ENCODE measurements at places on chromosomes 4 and X.

DNA sequence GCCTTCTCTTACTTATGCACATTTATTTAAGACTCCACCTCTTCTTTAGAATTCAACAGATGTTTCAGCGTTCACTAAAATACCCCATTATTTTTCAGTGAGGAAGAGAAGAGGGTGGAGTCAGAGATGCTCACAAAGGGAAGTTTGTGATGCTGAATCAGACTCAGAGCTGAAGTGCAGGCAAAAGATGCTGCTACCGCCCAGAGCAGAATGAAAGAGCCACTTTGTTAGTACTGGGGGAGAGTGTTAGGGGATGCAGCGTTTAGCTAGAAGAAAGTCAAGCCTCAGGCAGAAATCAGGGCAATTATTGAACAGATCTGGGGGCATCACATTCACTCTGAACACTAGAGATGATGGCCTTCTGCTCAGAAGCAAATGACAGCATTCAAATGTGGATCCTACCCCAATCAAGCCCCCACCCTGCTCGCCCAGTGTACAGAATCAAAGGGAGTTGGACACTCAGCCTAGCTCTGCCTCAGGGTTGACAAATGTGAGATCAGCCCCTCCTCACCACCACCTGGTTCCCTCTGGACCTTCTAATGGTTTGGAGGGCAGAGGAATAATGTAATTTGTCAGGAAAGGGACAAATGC lies 138.3 kb downstream of the UNC5C start:
- no peak for DNase-seq

DNA sequence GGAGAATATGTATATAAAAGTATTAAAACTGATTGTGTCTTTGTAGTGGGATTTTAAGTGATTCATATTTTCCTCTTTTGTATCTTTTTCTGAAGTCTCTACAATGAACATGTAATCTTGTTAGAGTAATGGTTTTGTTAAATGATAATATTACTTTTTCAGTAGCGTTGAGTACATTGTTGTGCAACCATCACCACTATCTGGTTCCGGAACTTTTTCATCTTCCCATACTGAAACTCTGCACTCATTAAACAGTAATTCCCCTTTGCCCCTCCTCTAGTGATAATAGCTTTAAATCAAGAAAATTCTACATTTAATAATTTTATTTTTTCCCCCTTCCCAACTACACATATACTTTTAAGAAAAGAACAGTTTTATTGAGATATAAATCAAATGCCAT lies 23.3 kb downstream of the SHROOM3 start:
- no peak for DNase-seq

GRCh38 chrX:37802028-37802427 lies 22.2 kb downstream of the CYBB start:
- no peak for DNase-seq

GRCh38 chrX:77003530-77003929 lies 443.7 kb upstream of the FGF16 start:
- DNase-seq: no peak

- DNase-seq: no peak
These were observed 47.8 kb upstream of the CLNK start for GRCh38 chr4:10732235-10732913.

DNA sequence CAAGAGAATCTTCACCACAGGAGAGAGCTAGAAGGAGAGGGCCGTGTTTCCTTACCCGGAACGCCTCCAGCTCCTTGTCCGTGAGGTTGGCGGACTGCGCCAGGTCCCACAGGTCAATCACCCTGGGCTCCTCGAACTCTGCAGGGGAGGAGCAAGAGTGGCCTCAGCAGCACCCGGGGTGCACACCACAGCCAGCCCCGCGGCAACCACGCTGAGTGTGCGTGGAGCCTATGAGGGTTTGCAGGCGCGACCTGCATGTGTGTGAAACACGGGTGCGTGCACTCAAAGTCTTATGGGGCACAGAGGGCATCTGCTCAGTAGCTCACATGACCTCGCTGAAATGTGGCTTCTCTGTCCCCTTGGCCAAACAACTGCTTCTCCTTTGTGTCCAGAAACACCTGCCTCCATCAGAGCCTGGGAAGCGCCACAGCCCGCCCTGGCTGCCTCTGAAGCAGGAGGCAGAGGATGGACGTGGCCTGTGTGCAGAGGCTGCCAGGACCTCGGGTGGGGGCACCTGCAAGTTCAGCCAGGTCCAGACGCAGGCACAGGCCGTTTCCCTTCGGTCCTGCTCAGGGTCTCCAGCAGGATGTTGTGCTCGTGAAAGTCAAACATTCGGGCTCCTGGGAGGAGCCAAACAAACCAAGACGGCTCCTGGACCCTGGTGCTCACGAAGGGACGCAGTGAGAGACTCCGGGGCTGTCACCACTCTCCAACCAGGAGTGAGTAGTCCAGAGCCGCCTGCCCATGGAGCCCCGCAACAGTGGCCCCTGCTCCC lies 16.0 kb downstream of the LRPAP1 start:
- DNase-seq: no peak

GRCh38 chr4:56799161-56799759 lies 22.2 kb downstream of the SPINK2 start:
- DNase-seq: no peak

DNA sequence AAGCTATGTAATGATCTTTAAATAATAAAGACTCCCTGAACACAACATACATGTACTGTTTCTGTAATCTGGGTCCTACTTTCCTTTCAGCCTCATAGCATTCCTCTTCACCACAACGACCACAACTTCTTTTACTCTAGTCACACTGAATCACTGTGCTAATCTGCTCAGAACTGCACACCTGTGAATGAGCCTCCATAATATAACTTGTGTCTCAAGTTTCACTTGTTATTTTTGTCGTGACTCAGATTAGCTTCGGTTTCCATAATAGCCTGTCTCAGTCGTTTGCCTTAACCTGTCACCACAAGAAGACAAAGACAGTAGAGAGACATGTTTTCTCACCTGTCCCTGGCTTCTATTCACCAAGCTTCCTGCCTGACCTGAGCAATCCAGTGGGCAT lies 61.8 kb downstream of the MAGED1 start:
- no peak for DNase-seq

- no peak for DNase-seq
These were observed 30.4 kb upstream of the TEC start for GRCh38 chr4:48300004-48300403.

DNA sequence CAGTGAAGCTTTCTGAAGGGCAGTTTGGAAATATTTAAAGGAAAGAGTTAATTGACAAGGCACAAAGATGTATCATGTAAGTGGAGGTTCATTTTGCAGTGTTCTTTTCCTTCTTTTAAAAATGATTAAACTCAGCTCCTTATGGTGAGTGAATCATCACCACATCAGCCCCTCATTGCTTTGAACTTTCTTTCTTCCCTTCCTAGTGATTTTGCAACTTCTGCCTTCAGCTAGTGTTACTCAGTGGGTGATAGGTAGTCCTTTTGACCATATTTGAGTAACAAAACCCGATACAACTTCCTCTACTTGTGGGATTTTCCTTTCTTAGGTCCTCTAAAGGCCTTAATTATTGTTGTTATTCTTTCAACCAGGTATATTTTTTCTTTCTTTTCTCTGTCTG lies 8.2 kb downstream of the ZCCHC4 start:
- no peak for DNase-seq

- DNase-seq: no peak
These were observed at the start of gene RNF128 for GRCh38 chrX:106726485-106727437. Gene RNF128, plus strand, starts transcription at chrX:106726701. Its CDS starts 213 bp downstream, at chrX:106726914.

GRCh38 chr4:161097821-161098220 lies 1066.0 kb downstream of the FSTL5 start:
- DNase-seq: no peak

GRCh38 chr4:127103681-127104115 lies 529.1 kb upstream of the INTU start:
- DNase-seq: no peak

DNA sequence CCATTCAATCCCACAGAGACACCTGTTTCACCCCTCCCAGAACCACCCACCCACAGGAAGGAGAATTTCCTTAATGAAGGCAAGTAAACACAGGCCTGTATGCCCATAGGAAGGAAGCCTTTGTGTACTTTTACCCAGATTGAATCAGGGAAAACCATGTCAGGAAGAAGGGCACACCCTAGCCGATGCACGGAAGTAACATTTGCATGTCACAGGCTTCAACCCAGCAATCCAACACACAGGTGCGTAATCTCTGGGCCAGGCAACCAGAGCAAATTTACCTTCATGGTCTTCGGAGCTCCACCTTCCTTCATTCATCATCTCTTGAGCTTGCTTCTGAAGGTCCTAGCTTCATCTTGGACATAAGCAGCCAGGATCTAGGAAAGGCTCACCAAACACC lies 206.3 kb downstream of the SHROOM3 start:
- no peak for DNase-seq

- DNase-seq: no peak
These were observed 42.4 kb upstream of the ARHGEF6 start for GRCh38 chrX:136823175-136823574.

DNA sequence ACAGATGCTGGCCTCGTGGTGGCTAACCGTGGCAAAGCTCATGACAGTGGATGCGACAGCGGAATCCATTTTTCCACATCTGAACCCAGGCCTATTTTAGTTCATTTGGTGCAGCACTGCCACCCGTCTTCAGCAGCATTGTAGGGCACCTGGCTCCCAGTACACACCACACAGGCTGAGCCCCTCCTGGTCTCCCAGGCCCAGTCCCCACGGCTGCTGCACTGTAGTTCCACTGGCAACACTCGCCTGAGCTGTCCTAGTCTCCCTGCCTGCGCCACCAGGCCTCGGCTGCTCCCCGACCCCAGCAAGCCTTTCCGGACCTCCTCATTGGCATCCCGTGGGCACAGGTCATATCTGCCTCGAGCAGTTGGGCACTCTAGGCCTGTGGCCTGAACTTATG lies 76.2 kb downstream of the MTMR1 start:
- no peak for DNase-seq

- no peak for DNase-seq
These were observed 107.8 kb upstream of the GPC4 start for GRCh38 chrX:133523081-133523487.

- no peak for DNase-seq
These were observed 161.3 kb upstream of the PCDH18 start for GRCh38 chr4:137693641-137694040.

DNA sequence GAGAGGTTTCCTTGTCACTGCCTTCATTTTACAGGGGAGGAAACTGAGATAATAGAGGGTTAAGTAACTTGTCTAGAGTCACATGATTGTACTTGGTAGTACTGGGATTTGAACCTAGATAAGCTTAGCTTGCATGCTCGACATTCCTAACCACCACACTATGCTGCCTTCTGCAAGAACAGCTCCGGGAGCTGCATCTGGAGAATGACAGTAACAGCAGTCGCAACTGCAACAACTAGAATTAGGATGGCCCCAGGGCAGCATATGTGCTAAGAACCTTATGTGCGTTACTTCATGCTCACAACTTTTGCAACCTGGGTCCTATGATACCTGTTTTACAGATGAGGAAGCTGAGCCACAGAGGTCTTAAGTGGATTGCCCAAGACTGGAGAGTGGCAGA lies 89.5 kb upstream of the LCORL start:
- no peak for DNase-seq

DNA sequence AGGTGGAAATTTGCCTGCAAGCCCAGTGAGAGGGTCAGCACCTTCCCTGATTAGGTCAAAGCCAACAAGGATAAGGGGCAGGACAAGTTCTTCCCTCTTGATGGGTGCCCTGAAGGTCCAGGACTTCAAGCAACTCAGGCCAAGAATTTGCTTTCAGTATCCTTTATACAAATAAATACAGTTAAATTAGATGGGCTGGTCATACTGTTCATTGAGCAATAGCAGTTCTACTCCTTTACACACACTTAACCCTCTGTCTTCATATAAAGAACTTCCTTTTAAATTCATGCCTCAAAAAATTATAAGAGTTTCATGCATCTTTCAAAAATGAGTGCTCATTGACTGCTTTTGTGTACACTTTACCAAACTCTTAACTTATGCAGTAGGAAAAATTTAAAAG lies 392.0 kb downstream of the SPRY1 start:
- no peak for DNase-seq

GRCh38 chrX:39251995-39252394 lies 450.7 kb downstream of the MID1IP1 start:
- no peak for DNase-seq

- DNase-seq: no peak
These were observed 18.0 kb downstream of the PDHA1 start for GRCh38 chrX:19361701-19362100.

- DNase-seq: no peak
These were observed 23.0 kb upstream of the PPA2 start for GRCh38 chr4:105496899-105497298.

GRCh38 chrX:72247206-72247942 lies 8.5 kb upstream of the ERCC6L start:
- no peak for DNase-seq

DNA sequence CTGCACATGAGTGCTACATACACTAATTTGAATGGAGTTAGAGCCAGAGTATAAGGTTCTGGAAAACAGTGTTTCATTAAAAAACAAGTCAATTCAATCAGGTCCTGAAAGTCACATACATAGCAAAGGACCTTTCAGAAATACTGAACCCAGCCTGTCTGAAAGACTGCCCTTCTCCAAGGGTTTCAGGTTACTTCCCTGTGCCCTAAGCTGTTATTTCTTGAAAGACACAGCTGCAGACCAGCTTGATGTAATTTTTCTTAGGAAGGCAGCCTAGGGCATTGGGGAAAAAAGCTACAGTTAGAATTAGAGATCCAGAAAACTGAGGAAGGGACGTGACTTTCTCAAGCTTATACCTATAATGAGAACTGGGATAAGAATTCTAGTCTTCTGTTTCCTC lies 155.9 kb upstream of the MAOA start:
- no peak for DNase-seq

GRCh38 chr4:39714166-39714565 lies 16.2 kb downstream of the UBE2K start:
- no peak for DNase-seq

- DNase-seq: no peak
These were observed 378.4 kb downstream of the ANKRD50 start for GRCh38 chr4:124334119-124334518.

DNA sequence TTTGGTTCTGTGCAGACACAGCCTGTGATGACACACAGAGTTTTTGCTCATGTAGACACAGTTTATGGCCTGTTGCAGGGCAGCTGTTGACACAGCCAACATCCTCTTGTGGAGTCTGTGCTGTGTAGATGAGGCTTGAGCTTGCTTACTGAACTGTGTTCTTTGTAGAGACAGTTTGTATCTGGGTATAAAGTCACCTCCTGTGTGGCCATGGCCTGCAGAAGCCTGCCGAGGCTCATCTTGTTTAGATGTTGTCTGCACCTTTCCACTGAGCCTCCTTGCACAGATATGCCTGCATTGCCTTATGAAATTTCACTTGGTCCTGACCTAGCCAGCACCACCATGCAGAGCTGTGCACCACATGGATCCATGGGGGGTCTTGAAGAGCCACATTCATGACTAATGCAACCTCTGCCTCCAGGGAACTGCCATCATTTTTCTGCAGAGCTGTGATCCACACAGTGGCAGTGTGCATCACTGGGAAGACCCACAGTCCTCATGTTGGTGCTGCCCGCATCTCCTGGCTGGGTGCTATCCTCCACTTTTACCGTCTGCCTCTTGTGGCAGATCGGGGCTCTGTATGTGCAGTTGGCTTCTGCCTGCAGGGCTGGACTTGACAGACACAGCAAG lies 198.0 kb upstream of the MAMLD1 start:
- no peak for DNase-seq

- DNase-seq: no peak
These were observed 30.5 kb downstream of the VSIG4 start for GRCh38 chrX:66009231-66009845.
